ENCODE measurements at places on chromosomes 1 and 21. TPM values are rescaled to one million over a fixed set of nuclear protein-coding genes. Genes with fewer than 3 reads are reported as not detected.

GBP6 gene
- total RNA-seq: not detected

SPRR5 gene
- not detected for total RNA-seq

WNT2B gene
- 2.2 TPM for total RNA-seq

OR2G6 gene
- not detected for total RNA-seq

FCGR2B gene
- total RNA-seq: not detected
